ENCODE measurements at places on chromosomes 5 and 9.

GRCh38 chr5:55022450-55022849, 1.6 kb upstream of the GZMK start:
- DNase-seq, result no peak

DNA sequence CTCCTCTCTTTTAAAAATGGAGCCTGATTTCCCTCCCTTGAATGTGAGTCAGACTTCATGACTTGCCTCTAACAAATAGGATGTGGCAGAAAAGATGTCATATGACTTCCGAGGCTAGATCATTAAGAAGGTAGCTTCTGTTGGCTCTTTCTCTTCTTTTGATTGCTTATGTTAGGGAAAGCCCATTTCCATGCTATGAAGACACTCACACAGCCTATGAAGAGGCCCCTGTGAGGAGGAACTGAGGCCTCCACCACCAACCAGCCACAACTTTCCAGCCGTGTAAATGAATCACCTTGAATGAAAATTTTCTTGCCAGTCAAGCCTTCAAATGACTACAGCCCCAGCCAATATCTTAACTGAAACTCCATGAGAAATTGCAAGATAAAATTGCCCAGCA, 413.4 kb downstream of the TMEM38B start:
- no peak for DNase-seq

- no peak for DNase-seq
Observed at GRCh38 chr5:57037355-57037754, 85.4 kb upstream of the MIER3 start.

- DNase-seq, result no peak
Observed at GRCh38 chr5:82601077-82601476, 322.9 kb upstream of the RPS23 start.

- no peak for DNase-seq
Observed at GRCh38 chr9:17246770-17247169, 111.9 kb downstream of the CNTLN start.

- DNase-seq, result no peak
Observed at GRCh38 chr5:169705322-169705721, 68.2 kb downstream of the DOCK2 start.

- no peak for DNase-seq
Observed at GRCh38 chr9:94638335-94639060, 820 bp downstream of the FBP1 start.

GRCh38 chr5:174271316-174271715, 225.8 kb downstream of the NSG2 start:
- DNase-seq, result no peak
